CD4-positive, alpha-beta T cell treated with Interleukin-6 at 100 ng/mL for 8 hours (primary cell): ENCODE measurements at places on chromosomes 1 and 21.

- DNase-seq: no peak
These were observed 1348.4 kb downstream of the NCAM2 start for GRCh38 chr21:22346576-22346975.

DNA sequence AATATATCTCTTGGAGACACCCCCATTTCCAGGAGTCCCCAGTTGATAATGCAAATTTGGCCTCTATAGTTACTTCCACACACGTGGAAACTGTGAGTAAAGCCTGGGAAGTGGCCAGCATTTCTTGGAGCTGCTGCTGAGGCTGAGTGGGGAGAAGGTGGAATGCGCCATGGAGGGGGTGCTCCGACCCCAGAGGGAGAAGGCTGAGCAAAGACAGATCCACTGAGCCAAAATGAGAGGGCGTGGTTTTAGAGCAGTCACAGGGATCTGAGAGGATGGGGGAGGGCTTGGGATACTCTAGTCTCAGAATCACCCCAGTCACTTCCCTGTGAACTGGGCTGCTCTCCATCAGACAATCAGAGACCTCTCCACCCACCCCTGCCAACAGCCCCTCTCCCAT is 38.7 kb downstream of the TRIM62 start:
- DNase-seq: no peak

- DNase-seq: no peak
These were observed 19.5 kb downstream of the DIO1 start for GRCh38 chr1:53913352-53914033.

GRCh38 chr1:54597455-54598030 is 25.8 kb downstream of the FAM151A start:
- no peak for DNase-seq

GRCh38 chr1:173900992-173901391 is 16.1 kb downstream of the SERPINC1 start:
- no peak for DNase-seq

DNA sequence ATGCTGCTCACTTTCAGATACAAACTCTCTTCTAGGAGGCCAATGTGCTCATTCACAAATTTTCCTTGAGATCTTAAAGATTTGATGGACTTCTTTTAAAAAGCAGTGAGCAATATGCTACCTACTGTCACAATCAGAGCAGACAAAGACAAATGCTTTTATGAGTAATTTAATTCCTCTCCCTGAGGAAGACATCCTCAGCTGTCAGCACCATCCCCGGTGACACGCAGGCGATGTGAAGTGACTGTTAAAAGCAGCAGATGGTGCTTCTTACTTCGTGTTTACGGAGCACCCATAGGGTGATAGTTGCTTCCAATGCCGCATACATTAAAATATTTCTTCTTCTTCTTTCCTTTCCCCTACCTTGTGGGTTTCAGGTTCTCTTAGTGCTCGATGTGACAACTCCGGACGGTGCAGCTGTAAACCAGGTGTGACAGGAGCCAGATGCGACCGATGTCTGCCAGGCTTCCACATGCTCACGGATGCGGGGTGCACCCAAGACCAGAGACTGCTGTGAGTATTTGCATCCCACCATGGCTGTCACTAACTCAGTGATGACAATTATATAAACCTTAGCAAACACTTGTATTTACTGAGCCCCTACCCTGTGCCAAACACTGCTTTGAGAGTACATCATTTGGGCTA is 29.1 kb downstream of the LAMC2 start:
- no peak for DNase-seq

DNA sequence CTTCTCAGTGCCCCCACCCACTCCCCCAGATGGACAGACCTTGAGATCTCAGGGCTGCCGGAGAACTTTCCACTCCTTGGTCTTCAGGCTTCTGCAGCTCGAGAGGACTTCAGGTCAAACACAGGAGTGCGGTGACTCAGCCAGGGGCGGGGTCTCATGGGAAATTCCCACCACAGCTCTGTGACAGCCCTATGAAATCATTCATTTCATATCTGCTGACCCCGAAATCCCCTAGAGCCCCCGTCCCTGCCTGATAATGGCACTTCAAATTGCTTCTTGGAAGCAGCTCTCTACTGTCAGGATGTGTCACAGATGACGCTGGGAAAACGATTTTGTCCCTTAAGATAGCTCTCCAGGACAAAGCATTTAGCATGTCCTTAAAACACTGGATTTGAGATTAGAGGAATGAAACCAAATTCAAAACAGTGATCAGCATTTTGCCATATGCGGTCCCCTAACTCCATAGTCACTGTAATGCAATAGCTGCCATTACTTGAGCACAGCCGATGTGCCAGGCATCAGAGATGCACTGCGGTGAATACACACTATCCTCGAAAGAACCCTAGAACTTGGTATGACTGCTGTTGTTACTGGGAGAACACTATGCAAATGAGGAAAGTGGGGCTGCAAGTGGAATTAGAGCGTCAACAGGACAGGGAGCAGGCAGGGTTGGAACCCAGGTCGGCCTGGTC is at the start of gene TNFRSF9:
TNFRSF9 (minus strand) TSS at position 95 of the 692 bp plus-strand sequence. CDS start 845 bp downstream, outside the sequence.
- DNase-seq: peak; percentile 33

GRCh38 chr1:94071976-94072375 is 49.0 kb downstream of the ABCA4 start:
- DNase-seq: no peak

DNA sequence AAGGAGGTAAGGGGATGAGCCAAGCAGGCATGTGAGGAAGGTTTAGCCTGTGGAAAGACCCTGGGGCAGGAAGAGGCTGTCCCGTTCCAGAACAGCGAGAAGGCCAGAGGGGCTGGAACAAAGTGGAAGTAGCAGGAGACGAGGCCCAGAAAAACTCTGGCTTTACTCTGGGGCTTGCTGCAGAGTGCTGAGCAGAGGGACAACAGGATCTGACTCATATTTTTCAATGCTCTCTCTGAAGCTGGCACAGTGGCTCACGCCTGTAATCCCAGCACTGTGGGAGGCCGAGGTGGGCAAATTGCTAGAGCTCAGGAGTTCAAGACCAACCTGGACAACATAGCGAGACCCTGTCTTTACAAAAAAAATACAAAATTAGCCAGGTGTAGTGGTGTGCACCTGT is 52.4 kb upstream of the PAX7 start:
- no peak for DNase-seq
